Iris pigment epithelial cell (primary cell): ENCODE measurements at places on chromosomes 13 and 19.

DNA sequence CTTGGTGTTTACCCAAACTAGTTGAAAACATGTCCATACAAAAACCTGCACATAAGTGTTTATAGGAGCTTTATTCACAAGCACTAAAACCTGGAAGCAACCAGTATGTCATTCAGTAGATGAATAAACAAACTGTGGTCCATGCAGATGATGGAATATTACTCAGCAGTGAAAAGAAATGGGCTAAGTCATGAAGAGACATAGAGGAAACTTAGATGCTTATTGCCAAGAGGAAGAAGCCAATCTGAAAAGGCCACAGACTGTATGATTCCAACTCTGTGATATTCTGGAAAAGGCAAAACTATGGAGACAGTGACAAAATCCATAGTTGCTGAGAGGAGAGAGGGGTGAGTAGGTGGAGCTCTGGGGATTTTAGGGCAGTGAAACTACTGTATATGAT, 38.8 kb upstream of the MCF2L start:
- DNase-seq = no peak

DNA sequence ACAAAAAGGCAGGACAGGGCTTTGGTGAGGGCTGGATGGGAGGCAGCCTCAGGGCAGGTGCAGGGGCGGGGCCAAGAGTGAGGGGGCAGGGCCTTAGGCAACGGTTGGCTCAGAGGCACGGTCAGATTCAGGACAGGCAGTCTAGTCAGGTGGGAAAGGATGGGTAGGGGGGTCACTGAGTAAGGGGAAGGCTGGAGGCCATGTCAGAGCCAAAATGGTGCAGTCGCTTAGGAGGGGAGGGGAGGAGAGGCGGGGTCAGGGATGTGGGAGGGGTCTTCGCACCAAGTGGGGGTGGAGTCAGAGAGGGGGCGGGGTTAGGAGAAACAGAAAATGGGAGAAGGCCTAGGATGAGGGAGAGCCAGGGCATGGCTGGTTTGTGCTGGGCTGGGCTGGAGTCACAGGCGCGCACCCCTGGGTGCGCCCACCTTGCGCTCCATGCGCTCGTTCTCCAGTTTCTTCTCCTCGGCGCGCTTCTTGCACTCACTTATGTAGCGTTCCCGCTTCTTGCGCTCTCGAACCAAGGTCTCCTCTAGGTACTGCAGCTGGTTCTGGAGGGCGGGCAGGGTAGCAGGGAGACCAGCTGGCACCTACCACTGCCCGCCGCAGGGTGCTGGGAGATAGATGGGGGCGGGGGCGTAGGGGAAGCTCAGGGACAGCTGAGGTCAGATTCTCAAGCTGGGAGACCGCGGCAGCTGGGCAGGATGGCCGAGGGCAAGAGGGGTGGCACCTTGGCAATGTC, 6.8 kb upstream of the RGL3 start:
- no peak for DNase-seq

DNA sequence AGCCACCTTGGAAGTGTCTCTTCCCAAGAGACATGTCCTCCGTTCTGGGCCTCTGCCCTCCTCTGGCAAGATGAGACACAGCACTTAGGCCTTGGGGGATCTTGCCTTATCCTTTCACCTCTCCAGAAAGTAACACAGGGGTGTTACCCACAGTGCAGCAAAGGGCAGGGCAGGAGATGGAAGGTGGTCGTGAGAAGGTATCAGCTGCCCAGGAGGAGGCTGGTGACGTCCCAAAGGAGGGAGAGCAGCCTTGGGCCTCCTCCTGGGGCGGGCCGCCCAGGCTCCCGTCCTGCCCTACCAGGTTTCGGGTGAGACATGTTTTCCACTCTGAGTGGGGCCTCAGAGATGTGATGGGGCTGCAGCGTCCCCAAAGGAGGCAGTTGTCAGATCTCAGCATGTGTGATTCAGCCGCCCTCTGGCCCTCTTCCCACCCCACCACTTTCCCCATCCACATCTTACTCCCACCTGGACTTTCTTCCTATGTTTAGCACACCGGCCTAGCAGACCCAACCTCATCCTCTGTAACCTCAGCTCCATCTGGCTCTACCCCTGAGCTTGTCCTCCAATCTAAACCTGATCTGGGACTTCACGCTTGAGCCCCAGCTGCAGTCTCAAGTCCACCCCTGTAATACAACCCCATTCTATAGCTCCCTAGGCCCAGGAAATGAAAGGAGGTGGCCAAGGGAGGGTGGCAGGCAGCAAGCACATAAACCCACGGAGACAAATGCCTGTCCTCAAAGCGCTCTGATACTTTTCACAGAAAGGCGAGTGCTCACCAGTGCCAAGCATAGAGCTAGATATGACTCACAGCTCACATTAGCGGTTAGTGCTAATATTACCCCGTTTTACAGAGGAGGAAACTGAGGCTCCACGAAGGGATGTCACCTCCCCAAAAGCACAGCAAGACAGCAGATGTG, 9.3 kb downstream of the POU2F2 start:
- DNase-seq = no peak

GRCh38 chr19:44308011-44308410, 3.2 kb upstream of the ZNF235 start:
- peak; percentile 49 for DNase-seq

DNA sequence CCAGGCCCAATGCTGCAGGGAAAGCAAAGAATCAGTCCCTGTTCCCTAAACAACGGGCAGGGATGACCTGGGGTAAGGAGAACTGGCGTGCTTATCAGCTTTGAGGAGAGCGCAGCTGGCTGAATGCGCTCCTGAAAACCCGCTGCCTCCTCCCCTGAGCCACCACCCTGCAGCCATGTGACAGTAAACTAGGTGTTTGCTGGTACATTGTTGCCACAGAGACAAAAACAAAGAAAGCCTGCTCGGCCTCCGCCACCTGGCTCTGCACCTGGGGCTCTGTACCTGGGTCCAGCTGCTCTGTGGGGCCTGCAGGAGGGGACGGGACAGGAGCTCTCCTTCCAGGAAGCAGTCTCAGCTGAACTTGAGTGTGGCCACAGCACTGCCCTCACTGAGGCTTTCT, 21.8 kb downstream of the MCF2L start:
- DNase-seq = no peak

DNA sequence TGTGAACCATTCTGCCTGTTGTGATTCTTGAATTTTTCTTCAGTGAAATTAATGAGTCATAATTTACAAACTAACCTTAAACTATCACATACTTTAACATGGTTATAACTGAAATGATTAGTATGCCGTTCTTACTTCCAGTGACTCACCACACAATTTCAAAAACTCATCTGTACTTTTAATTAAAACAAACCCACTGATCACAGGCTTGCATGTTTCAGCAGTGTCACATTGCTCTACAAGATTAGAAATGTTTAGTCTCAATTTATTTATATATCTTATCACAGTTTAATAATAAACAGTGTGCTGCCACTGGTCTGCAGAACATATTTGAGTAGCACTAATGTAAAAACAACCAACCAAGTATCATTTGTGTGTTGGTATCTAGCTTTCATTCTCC, 2227.9 kb upstream of the PCDH20 start:
- peak; percentile 11 for DNase-seq

DNA sequence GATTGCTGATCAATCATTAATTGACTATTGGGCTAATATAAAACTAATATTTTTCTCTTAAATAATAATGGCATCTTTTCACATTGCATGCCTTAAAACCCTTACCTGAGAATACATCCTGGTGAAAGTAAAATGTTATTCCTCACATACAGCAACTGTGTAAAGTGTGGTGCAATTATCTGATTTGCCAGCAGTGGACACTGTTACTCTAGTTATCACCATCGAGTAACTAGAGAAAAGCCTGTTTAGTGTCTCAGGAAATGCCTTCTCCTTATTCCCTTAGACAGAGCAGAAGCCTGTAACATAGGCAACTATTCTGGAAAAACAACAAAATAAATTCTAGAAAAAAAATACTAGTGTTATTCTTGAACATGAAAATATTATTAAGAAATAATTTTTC, 459.8 kb downstream of the FGF14 start:
- DNase-seq = peak; percentile 44

DNA sequence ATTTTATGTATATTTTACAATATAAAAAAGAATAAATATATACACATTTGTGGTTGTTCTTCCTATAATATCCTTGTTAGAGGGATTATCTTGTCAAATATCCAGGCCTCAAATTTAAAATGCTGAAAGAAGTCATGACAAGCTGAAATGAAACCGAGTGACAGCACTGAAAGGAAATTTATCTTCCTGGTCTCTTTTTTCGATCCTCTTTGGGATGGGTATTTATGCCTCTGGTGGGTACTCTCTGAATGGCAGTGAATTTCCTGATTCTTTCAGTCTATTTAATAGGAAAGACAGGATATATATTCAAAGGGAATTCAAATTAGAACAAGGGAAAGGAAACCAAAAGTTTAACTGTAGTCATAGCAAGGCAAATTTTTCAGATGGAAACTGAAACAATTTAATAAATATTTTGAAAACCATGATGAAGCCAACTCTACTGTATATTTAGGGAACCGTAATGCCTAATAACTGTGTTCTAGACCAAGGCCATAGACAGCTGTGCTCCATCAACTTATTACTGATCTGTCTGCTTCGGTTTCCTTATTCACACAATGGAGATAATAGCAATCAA, 97.9 kb downstream of the DLEU7 start:
- no peak for DNase-seq
